Activated CD4-positive, alpha-beta T cell treated with anti-CD3 and anti-CD28 coated beads, Interleukin-2, amount 10 ng/mL, durations not matched to agents 7 days and 5 days (primary cell): ENCODE measurements at places on chromosomes 16 and 17. TPM values are rescaled to one million over a fixed set of nuclear protein-coding genes. Genes with fewer than 3 reads are reported as not detected.

Gene PRCD
- total RNA-seq = not detected

Gene MYH1
- not detected for total RNA-seq

Gene RNF222
- 0.10 TPM for total RNA-seq

- DNase-seq = no peak
Measured at GRCh38 chr17:57396511-57396921, 140.2 kb downstream of the MSI2 start.

DNA sequence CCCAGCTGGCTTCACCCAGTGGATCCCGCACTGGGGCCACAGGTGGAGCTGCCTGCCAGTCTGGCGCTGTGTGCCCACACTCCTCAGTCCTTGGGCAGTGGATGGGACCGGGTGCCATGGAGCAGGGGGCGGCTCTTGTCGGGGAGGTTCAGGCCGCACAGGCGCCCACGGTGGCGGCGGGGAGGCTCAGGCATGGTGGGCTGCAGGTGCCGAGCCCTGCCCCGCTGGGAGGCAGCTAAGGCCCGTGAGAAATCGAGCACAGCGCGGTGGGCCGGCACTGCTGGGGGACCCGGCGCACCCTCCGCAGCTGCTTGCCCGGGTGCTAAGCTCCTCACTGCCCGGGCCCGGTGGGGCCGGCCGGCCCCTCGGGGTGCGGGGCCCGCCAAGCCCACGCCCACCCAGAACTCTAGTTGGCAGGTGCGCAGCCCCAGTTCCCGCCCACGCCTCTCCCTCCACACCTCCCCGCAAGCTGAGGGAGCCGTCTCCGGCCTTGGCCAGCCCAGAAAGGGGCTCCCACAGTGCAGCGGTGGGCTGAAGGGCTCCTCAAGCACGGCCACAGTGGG, 26.6 kb downstream of the CCDC42 start:
- no peak for DNase-seq

DNA sequence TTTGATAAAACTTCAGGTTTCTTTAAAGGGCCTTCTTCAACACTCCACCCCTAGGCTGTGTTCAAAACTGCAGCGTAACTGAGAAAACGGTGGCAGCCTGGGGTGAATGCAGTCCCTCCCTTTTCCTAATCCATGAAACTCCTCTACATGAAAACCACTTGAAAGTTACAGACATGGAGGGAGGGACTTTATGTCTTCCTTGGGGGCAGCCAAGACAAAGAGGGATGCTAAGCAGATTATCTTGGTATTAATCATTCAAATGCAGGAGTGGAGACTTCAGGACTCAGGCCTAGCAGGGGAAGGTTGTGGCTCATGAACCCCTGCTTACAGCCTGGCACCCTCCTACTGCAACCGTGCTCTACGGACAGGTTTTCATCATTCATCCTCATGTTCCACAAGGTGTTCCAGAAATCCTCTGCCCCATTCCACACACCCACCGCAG, 46.8 kb downstream of the RNF112 start:
- DNase-seq = no peak

DNA sequence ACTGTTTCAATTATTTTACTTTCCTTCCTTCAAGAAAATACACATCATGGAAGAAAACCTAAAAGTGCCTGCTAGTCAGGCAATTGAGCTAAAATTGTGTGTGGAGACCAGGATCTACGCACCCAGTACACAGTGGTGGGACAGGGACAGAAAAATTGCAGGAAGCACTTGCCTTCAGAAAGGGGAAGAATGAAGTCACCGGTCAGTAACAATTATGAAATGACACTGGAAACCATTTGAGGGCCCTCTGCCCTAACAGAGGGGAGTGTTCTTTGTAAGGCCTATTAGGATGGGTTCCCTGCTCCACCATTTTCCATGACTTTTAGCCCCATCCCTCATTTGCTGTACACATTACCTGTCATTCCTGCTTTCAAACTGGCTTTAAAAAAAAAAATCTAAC, 4.5 kb upstream of the PHAF1 start:
- no peak for DNase-seq

DNA sequence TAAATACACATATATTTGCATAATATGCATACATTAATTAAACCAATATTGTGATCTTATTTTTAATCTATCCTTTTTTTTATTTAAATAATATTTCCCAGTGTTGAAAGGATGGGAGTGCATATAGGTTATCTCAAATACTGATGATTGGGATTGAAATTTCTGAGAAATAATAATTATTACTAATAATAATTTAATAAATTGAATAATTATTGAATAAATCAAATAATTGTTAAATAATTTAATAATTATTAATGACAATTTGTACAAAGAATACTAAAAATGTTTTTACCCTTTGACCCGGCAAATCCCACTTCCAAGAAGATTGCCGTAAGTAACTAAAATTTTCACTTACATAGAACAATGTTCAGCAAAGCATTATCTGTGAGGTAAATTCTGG, 148.9 kb downstream of the ZNF18 start:
- DNase-seq = no peak

DNA sequence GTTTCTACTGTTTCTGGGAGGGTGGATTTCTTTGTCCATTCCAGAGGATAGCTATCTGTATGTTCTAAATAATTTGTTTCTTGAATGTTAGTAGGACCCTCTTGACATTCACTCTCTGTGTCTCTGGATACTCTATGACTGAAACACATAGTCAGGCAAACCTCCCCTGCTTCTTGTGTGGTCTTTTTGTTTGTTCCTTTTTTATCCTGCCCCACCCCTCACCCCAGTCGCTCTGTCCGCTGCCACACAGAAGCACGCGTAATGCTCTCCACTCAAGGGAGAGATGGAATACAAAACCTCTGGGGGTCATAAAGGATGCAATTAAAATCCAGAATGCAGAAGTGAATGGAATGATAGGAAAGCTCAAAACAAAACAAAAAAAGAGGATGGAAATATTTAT, 253.1 kb downstream of the RBFOX1 start:
- DNase-seq = no peak
